ENCODE measurements at places on chromosomes 3 and 15.

- DNase-seq, result no peak
Observed at GRCh38 chr3:373193-373779, 176.7 kb downstream of the CHL1 start.

DNA sequence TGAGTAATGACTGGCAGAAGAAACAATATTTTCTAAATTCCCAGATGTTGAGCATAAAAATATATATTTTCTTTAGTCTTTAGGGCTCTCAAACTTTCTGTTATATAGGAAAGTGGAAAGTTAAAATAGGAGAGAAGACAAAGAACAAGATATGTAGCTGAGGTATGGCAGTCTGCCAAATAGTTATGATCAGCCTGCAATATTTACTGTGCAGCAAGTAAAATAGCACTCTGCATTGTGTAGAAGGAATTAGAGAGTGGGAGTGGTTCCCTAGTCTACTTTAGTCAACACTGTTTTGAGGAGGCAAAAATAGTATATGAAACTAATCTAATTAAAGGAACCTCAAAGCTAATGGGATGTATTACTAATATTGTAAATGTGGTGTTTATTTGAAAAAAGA, 978.1 kb upstream of the ALCAM start:
- no peak for DNase-seq

DNA sequence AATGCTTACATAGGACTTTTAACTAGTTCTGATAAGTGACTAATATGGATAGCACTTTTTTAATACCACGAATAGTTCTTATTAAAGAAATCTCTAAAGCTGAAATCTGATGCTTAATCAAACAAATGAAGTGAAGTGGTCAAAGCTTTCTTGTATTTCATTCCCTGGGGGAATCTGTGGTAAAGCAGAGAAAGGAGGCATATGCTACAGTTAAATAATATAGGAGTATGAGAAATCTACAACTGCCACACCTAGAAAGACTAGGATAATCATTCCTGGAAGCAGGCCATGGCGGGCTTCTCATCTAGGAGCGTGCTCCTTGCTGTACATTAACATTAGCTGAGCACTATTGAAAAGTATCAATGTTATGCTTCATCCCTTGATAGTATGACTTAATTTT, 835.7 kb downstream of the OTOL1 start:
- no peak for DNase-seq

DNA sequence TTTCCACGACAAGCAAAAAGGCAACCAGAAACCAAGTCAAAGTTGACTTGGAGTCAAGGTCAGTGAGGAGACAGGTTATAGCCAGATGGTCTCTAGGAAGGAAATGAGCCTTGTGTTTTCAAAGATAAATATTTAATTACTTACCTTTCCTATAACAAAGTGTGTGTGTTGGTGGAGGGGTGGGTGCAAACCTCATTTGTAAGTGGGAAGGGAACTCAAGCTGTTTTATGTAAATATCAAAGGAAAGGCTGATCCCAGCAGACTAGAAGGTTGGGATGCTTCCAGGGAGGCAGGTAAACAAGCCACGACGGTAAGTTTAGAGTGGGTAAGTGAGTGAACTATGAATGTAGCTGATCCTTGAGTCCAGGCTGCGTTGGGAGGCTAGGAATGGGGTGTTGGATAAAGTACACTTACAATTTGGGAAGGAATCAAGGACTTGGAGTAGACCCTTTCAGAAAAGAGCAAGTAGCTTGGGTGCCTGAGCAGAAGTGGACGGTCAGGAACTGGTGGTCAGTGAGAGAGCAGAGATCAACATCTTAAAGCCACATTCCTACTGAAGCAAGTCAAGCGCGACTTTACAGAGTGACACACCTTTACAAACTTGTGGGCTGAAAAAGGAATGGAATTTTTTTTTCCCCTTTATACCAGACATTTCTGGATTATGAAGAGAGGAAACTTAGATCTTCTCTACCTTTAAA, 82.0 kb upstream of the TBL1XR1 start:
- no peak for DNase-seq

DNA sequence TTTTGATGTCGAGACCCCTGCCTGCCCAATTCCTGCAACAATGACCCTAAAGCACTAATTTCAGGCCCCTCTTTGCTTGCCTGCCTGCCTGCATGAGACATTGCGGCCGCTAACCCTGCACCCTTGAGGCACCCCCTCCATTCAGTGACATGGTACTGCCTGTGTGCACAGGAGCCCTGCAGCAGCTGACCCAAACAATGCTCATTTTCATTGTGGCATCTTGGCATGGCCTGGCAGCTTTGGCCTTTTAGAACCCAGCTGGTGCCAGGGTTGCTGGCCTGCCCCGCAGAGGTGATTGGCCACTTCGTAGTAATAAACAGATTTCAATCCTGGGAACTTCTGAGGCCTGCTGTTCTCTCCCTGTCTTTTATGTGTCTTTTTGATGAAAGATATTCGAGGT, 33.8 kb downstream of the SLCO3A1 start:
- DNase-seq, result peak; percentile 22
